SHP77 treated with DMSO at 0.1 percent for 48 hours (cell line): ENCODE measurements at places on chromosomes 13 and 19.

DNA sequence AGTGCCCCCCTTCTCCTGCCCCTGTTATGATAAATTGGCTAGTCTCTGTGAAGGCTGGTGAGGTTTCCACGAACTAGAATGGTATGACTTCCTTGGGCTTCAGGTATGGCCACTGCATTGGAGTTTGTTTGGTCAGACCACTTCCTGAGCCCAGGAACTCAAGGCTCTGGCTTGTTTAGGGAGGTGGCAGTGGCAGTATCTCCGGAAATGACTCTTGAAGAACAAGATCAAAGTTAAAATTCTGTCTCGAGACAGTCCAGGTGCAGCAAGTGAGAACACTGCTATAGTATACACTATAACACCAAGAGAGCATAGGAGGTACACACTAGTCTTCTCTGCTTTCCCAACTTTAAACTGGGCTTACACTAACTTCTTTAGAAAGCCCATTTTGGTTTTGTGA lies 309.1 kb downstream of the KLF12 start:
- DNase-seq = no peak

DNA sequence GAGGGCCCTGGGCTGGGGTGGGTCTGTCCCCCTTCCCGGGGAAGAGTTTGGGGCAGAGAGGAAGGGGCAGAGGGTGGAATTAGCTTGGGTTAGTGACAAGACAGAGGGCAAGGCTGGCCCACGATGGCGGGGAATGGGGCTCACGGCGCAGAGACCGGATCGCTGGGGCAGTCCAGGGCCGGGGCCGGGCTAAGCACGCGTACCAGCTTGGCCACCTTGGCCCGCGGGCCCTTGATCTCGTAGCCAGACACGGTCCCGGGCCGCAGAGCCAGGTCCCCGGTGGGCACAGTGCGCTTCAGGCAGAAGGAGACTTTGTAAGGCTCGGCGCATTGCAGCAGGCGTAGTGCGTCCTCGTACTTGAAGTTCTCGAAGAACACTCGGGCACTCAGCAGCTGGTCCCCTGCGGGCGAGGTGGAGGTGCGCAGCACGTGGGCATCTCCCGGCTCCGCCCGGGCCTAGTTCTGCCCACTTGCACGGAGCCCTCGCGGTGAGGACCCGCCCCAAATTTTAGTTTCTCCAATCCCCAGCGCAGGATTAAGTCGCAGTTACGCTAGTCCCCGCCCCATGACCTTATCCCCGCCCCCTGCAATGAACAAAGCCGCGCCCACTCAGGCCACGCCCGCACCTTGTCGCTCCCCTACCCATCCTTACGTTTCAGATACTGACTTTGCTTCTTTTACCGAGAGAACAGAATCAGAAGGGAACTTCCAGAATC lies 8.6 kb upstream of the HIPK4 start:
- no peak for DNase-seq

DNA sequence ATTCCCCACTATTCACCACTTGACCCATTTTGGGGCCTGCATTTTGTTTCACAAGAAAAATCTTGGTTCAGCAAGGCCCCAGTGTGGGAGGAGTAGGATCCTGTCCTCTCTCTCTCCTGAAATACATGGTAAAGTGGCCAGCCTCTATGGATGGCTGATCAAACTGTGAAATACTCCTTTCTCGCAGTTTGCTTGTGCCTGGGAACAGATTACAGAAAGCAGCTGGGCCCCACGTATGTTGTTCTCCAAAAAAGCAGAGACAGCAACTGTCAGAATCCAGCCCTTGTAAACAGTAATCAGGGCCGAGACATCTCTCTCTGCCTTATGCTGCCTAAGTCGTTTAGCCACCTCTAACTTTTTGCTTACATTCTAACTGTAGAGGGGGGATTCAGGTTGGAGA lies 61.0 kb upstream of the RAP2A start:
- no peak for DNase-seq

DNA sequence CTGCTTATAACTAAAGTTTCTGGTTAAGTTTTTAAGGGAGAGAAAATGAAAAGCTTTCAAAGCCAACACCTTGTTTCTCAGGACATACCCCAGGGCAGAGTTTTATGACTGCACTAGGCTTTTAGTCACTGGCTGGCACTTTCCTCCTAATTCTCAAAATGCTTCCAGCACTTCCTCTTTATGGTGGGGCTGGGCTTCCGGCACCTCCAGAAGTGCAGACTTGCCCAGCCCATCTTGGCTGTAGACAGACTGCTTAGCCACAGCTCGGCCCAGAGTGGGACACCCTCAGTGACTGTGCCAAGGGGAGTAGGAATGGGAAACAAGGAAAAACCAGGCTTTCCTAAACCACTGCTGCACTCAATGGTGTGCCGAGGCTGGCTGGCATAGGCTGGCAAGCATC lies 23.2 kb upstream of the GTF3A start:
- no peak for DNase-seq

DNA sequence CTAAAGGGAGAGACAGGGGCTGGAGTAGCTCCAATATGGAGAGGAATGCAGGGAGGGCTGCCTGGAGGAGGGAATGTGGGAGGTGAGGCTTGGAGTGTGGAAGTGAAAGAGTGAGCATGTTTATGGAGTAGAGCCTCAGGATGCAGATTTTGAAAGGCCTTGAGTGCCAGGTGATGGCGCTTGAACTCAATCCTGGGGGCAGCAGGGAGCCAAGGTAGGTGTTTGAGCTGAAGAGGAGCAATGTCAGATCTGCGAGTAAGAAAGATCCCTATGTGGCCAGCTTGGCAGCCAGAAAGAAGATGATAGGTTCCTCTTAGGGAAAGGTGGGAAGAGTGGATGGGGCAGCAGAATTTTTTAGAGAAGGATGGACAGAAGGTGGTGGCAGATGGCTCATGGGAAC lies 40.3 kb downstream of the CYP4F22 start:
- DNase-seq = no peak

GRCh38 chr13:48892688-48893075 lies 83.0 kb upstream of the FNDC3A start:
- DNase-seq = no peak

GRCh38 chr19:3608750-3609322 lies 2.2 kb upstream of the TBXA2R start:
- DNase-seq = no peak

DNA sequence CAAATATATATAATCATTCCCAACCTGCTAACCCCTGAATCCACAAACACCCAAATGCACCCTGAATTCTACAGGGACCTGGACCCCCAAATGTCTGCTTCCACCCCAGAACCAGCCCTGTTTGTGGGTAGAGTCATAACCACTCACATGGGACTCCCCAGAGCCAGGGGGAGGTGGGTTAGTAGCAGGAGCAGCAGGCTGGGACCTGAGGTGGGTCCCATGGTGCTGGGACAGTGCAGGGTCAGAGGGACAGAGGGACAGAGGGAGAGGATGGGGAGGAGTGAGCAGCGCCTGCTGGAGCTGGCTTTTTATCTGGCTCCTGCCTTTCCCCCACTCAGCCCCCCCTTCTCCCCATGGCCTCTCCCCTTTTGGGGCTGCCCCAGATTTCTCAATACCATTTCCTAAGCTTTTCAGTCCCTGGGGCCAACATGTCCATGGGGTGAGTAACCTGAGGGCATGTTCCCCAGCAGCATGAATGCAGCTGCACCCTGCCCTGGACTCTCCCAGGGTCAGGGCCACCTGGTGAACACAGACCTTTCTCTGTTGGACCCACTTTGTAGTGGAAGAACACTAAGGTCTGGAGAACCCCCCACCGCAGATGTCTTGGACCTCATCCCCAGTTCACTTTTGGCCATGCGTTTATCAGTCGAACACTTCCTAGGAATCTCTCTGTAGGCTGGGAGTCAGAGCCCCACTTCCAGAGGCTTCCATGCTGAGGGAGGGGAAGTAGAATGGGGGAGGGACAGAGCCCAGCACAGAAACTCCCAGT lies at the start of gene C3:
C3 (minus strand) TSS at position 282 of the 769 bp plus-strand sequence; CDS start at position 221, 61 bp downstream.
- no peak for DNase-seq

DNA sequence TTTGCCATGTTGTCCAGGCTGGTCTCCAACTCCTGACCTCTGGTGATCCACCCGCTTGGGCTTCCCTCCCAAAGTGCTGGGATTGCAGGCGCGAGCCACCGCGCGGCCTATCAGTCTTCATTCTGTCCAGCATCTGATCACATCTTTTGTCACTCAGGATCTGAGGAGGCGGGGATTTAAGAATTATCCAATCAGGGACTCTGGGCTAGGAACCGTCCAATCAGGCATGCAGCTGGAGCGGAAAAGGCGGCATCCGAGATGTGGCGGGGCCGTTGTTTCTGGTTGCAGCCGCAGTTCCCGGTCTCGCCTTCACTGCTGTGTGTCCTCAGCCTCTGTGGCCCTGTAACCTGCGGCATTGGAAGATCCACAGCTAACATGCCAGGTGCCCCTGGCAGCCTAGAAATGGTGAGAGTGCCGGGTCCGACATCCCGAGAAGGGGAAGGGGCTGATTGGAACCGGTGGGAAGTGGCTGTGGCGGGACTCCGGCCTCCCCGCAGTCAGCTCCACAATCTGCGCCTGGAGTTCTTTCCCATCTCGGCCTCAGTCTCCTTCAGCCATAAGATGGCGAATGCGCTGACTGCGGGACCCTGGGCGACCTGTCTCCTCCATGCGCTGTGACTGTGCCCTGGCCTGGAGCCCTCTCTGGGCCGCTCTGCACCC lies at the start of gene ZNF729:
ZNF729 (plus strand) TSS at position 291 of the 660 bp plus-strand sequence; CDS start at position 376, 85 bp downstream.
- DNase-seq = no peak

- no peak for DNase-seq
These were observed 116.6 kb downstream of the CDK8 start for GRCh38 chr13:26370553-26370952.

DNA sequence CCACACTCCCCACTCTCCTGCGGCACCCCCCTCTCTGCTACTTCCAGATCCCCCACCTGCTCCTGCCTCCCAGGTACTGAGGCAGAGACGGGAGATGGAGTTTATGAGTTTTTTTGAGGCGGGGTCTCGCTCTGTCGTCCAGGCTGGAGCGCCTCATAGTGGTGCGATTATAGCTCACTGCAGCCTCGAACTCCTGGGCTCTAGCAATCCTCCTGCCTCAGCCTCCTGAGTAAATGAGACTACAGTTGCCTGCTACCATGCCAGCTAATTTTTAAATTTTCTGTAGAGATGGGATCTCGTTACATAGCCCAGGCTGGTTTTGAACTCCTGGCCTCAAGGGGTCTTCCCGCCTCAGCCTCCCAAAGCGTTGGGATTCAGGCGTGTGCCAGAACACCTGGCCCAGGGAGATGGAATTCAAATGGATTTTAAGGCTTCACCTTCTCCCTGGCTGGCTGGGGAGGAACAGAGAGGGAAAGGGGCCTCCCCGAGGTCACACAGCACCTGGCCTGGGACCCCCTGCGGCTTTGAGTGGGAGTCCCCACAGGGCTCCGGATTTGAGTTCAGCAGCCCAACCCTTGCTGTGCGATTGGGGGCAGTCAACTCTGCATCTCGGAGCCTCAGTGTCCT lies 19.5 kb upstream of the TNFAIP8L1 start:
- DNase-seq = no peak

- DNase-seq = no peak
These were observed 628 bp downstream of the MRPL34 start for GRCh38 chr19:17306285-17306714.

GRCh38 chr13:34243403-34243802 lies 425.5 kb downstream of the RFC3 start:
- no peak for DNase-seq

DNA sequence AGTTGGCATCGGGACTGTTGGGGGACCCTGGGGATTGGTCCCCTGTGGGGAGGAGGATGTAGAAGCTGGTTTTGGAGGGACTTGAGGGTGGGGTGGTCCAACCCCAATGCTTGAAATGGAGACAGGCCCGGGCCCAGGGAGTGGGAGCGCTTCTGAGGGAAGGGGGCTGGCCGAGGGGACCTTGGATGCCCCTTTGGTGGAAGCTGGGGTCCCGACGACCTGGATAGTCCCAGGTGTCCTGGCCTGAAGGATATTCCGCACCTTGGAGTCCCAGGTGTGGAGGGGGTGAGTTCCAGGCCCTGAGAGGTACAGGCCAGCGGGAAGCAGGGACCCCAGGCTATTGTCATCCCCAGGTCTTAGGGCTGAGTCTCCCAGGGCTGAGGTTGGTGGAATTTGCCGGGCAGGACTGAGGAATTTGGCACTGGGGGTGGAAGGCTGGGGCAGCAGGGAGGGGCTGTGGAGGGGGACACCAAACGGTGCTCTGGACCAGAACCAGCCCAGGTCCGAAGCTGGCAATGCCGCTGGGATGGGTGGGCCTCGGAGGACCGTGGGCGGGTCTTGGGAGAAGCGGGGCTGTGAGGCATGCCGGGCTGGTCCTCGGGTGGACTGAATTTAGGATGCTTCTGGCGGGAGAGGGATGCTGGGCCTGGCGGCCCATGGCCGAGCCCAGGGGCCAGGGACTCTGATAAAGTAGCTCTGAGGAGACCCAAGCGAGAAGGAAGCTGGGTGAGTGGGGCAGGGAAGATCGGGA lies 1.8 kb downstream of the HDGFL2 start:
- DNase-seq = no peak

GRCh38 chr19:3350014-3350663 lies 16.2 kb upstream of the NFIC start:
- DNase-seq = no peak

DNA sequence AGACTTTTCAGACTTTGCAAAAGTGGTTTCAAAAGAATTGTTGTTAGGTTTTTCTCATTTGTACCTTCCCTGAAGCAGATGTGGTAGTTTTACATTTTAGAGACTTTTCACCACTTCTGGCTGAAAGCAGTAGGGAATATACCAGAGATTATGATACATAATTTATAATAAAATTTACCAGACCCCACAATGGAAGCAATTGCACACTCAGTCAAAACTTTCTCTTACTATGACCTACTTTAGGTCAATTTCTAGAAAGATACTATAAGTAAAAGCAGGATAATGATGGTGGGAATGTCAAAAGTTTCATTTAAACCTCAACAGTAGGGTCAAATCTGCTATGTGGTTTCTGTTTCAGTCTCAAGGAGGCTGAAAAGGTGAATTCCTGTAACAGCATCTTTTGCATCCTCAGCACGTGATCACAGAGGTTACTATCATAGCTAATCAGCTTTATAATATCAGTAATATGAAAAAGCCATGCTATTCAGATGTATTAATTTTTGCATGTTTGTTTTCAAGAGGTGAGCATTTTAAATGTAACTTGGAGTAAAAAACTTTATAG lies 26.9 kb downstream of the PCCA start:
- DNase-seq = no peak
